ENCODE measurements at places on chromosomes 6 and 20. TPM values are rescaled to one million over a fixed set of nuclear protein-coding genes. Genes with fewer than 3 reads are reported as not detected.

DNA sequence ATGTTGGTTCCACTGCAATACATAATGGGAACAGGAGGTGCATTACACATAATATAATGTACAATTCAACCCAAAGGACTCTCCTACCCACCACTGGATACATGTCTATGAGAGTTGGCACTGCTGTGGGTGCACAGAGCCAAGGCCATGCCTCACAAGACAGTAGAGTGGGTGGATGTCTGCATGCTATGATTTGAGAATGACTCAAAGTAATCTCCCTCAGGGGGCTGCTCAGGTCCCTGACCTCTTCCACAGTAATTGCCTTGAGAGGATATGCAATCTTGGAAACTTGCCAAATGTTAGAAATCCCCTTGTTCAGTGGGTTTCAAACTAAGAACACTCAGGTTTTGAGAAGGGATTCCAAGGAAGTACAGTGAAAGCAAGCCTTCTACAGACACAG lies 79.0 kb downstream of the ANKEF1 start:
- H3K4me3 ChIP-seq = no peak overlapping the region
- DNase-seq = no peak
- H3K27ac ChIP-seq = no peak overlapping the region
- no peaks in the 10 kb centered on the region for H3K27me3 ChIP-seq
- H3K4me1 ChIP-seq = no peaks in the 10 kb centered on the region

GRCh38 chr20:57996465-57996864 lies 232.0 kb downstream of the ANKRD60 start:
- peaks cover 3% of the 10 kb centered on the region for H3K4me1 ChIP-seq
- no peak for DNase-seq
- no peaks in the 10 kb centered on the region for H3K27me3 ChIP-seq
- no peak overlapping the region for H3K27ac ChIP-seq

LRFN2 gene
- not detected for total RNA-seq

SLC25A27 gene
- total RNA-seq = 27.0 TPM

FAM209B gene
- total RNA-seq = not detected

- H3K27me3 ChIP-seq = no peaks in the 10 kb centered on the region
- no peak for DNase-seq
- no peak overlapping the region for H3K4me3 ChIP-seq
- no peak overlapping the region for H3K27ac ChIP-seq
These were observed 61.7 kb downstream of the BCAS4 start for GRCh38 chr20:50856475-50857041.

SCUBE3 gene
- total RNA-seq = under 0.01 TPM

RBBP8NL gene
- not detected for total RNA-seq

GRCh38 chr6:56370127-56370540 lies 122.8 kb upstream of the COL21A1 start:
- no peaks in the 10 kb centered on the region for H3K36me3 ChIP-seq
- no peak overlapping the region for H3K4me3 ChIP-seq
- DNase-seq = peak; percentile 72
- peak overlapping the region; percentile 88 for H3K27ac ChIP-seq
- peaks cover 8% of the 10 kb centered on the region for H3K4me1 ChIP-seq
- no peaks in the 10 kb centered on the region for H3K27me3 ChIP-seq

ADGRF5 gene
- 43.4 TPM for total RNA-seq

DNA sequence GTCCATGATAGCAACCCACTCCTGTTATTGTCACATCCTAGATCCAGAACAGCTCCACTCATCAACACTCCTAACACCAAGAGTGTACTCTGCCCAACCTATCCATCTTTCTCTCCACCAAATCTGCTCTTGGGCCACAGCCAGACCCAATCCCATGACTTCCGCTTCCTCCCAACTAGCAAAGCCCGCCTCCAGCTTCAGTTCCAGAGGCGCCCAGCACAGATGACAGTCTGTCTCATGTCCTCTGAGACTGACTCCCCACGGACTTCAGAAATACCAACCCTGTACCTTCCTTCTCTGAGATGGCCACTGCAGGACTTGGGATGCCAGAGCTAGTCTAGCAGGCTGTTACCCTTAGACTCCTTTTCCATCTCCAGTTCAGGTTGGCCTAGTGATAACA lies 48.6 kb downstream of the DTNBP1 start:
- H3K4me1 ChIP-seq = no peaks in the 10 kb centered on the region
- no peak for DNase-seq
- H3K4me3 ChIP-seq = no peak overlapping the region
- H3K36me3 ChIP-seq = no peaks in the 10 kb centered on the region

C20orf144 gene
- 0.16 TPM for total RNA-seq

DNA sequence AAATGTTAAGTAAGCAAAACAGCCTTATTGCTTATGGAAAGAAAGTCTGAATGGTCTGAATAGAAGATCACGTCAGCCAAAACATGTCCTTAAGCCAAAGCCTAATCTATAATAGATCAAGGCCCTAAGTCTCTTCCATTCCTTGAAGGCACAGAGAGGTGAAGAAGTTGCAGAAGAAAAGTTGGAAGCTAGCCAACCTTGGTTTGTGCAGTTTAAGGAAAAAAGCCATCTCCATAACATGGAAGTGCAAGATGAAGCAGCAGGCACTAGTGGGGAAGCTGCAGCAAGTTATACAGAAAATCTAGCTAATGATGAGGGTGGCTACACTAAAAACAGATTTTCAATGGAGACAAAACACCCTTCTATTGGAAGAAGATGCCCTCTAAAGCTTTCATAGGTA lies 29.1 kb downstream of the LRRN4 start:
- no peak overlapping the region for H3K27ac ChIP-seq
- no peaks in the 10 kb centered on the region for H3K4me1 ChIP-seq
- no peaks in the 10 kb centered on the region for H3K36me3 ChIP-seq
- H3K27me3 ChIP-seq = no peaks in the 10 kb centered on the region

GRCh38 chr20:51802170-51802751 lies at the start of gene SALL4:
Gene SALL4 (minus strand): TSS chr20:51802521. CDS start chr20:51802408, 113 bp downstream.
- DNase-seq = no peak
- H3K36me3 ChIP-seq = no peaks in the 10 kb centered on the region
- no peak within 1 kb of the TSS for H3K27ac ChIP-seq
- H3K27me3 ChIP-seq = no peaks in the 10 kb centered on the region
- no peaks in the 10 kb centered on the region for H3K4me1 ChIP-seq
- peak within 1 kb of the TSS; percentile 64 for H3K4me3 ChIP-seq

KHDC1L gene
- total RNA-seq = not detected

DNA sequence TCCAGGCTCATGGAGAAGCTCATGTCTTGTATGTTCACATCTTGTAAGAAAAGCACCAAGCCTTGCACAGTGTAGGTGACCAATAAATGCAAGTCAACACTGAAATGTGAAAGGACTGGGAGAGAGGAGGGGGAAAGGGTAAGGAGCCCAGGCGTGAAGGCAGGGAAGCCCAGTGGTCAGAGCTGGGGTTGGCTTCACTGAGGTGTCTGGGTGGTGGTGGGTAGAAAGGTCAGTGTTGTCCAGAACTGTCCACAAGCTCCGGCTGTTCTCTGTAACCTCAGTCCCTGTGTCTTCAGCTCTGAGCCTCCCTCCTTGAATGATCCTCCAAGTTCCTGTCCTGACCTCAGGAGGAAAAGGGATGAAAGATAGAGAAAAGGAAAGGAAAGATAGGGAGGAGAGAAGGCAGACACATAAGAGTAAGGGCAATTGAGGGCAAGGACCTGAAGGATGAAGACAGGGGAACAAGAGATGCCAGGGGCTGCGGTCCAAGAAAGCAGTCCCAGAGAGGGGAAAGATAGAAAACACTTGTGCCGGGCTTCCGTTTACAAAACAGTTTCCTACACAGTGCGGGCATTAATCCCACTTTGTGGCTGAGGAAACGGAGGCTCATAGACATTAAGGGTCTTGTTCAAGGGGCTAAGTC lies 2.4 kb upstream of the TNXB start:
- H3K4me3 ChIP-seq = no peak overlapping the region
- peaks cover 4% of the 10 kb centered on the region for H3K36me3 ChIP-seq
- H3K27me3 ChIP-seq = no peaks in the 10 kb centered on the region
- H3K4me1 ChIP-seq = no peaks in the 10 kb centered on the region

DNA sequence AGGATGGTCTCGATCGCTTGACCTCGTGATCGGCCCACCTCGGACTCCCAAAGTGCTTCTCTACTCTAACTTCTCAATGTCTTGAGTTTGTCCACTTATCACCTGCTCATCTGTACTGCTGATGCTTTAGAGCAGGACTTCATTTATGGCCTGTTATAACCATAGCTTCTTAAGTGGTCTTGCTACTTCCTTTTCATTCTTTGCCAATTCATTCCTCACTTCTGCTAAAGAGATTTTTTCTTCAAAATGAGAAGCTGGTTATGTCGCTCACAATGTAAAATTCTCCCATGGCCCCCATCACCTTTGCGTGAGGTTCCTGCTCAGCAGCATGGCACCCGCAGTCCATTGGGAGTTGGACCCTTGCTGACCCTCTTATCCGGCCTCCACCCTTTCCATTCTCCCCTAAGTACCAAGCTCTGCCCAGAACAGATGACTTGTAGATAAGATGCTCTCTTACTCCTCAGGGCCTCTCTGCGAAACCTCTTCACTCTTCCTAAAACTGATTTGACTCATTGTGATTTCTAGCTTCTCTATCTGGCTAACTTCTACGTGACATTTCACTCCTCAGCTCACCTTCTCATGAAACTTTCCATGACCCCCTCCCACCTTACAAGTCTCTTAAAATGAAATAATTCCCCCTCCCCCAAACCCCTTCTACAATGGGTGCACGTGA lies 13.9 kb upstream of the CD164 start:
- DNase-seq = no peak
- H3K4me3 ChIP-seq = no peak overlapping the region
- no peak overlapping the region for H3K27ac ChIP-seq

FAM217A gene
- total RNA-seq = not detected

DNA sequence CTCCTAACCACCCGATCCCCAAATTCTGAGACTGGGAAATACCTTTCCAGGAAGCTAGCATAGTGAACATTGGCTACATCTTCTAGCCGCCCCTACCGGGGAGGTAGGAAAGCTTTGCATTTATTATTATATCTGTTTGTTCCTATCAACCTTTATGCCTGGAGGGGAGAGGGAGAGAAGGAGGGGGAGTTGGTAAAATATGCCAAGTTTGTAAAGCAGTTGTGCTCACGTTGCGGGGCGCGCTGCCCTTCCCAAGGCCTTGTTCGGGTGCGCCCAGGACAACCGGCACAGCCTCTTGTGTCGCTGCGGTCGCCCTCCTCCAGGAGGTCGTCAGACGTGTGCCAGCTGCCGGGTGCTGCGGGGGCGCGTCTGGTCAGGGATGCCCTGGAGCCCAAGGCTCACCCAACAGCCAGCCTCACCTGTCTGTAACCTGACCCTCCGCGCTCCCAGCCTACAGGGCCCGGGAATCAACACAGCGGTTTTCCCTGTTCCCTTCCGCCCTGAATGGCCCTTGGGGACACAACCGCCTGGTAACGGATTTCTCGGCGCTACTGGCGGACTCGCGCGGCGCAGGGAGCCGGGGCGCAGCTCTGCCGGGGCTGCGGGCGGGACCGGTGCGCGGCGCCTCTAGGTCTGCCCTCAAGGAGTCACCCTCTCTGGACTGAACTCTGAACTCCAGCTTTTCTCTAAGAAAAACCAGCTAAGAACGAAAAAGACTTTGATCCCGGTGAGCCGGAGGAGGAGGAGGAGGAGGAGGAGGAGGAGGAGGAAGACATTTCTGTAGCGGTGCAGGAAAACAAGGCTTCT lies 1.1 kb upstream of the OVOL2 start:
- peak overlapping the region; percentile 82 for H3K4me3 ChIP-seq
- H3K4me1 ChIP-seq = peaks cover 6% of the 10 kb centered on the region
- peaks cover 20% of the 10 kb centered on the region for H3K27me3 ChIP-seq
- peak; percentile 76 for DNase-seq
- H3K36me3 ChIP-seq = no peaks in the 10 kb centered on the region
- H3K27ac ChIP-seq = peak overlapping the region; percentile 81

SLC22A7 gene
- total RNA-seq = not detected

GRCh38 chr6:106510090-106510970 lies 119.0 kb downstream of the RTN4IP1 start:
- H3K4me1 ChIP-seq = peaks cover 12% of the 10 kb centered on the region
- H3K27ac ChIP-seq = no peak overlapping the region
- peak overlapping the region; percentile 71 for H3K4me3 ChIP-seq
- DNase-seq = peak; percentile 66
- no peaks in the 10 kb centered on the region for H3K36me3 ChIP-seq

C6orf141 gene
- 25.9 TPM for total RNA-seq

FITM2 gene
- 9.2 TPM for total RNA-seq

DNA sequence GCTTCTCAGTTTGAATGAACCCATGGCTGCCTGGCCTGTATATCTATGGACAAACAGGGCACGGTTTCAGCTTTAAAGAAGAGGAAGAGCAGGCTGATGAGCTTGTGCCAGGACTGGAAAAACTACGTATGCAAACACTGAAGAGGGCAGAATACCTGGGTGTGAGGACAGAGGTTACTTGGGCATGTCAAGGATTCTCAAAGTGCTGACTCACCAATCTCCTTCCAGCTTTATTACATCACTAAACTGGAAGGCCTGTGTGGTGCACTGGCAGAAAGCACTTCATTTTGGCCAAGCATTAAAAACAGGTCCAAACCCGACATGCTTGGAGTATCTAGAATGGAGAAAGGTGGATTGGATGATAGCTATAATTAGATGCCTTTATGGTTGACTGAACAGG lies 95.2 kb downstream of the GMPR start:
- H3K27ac ChIP-seq = no peak overlapping the region
- peaks cover 15% of the 10 kb centered on the region for H3K4me1 ChIP-seq
- no peaks in the 10 kb centered on the region for H3K27me3 ChIP-seq

EFCAB8 gene
- total RNA-seq = not detected

CLIC5 gene
- 3.4 TPM for total RNA-seq

- peak overlapping the region; percentile 99 for H3K27ac ChIP-seq
- H3K27me3 ChIP-seq = no peaks in the 10 kb centered on the region
- peak overlapping the region; percentile 77 for H3K4me3 ChIP-seq
- no peak for DNase-seq
These were observed 11.0 kb upstream of the ARMC12 start for GRCh38 chr6:35725721-35726438.

ZSCAN16 gene
- total RNA-seq = 2.7 TPM

- no peak for DNase-seq
- no peaks in the 10 kb centered on the region for H3K27me3 ChIP-seq
- H3K4me3 ChIP-seq = no peak overlapping the region
- H3K4me1 ChIP-seq = no peaks in the 10 kb centered on the region
- H3K27ac ChIP-seq = no peak overlapping the region
These were observed 120.2 kb upstream of the RAB32 start for GRCh38 chr6:146423452-146423851.

DNA sequence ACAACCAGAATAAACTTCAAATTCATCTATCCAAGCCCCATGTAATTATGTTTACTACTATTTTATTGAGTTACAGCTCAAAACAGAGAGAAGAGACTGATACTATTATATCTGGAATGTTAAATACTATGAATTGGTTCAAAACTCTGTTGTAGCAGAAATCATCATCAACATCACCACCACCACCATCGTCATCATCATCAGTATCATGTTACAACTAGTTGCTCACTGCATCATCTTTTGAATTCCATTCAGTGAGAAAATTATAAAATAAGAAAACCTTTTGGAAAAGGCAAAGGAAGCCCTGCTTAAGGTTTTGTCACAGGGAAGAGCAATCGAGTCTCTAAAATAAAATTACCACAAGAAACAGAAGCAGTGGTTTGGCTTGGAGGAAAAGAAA lies 36.2 kb upstream of the THEMIS start:
- no peaks in the 10 kb centered on the region for H3K4me1 ChIP-seq
- no peak for DNase-seq
- H3K36me3 ChIP-seq = no peaks in the 10 kb centered on the region
- H3K27me3 ChIP-seq = no peaks in the 10 kb centered on the region

C20orf202 gene
- 0.48 TPM for total RNA-seq

Data from breast epithelium (tissue), 4 donors.